ENCODE measurements at places on chromosomes 5 and 9. TPM values are rescaled to one million over a fixed set of nuclear protein-coding genes. Genes with fewer than 3 reads are reported as not detected.

DNA sequence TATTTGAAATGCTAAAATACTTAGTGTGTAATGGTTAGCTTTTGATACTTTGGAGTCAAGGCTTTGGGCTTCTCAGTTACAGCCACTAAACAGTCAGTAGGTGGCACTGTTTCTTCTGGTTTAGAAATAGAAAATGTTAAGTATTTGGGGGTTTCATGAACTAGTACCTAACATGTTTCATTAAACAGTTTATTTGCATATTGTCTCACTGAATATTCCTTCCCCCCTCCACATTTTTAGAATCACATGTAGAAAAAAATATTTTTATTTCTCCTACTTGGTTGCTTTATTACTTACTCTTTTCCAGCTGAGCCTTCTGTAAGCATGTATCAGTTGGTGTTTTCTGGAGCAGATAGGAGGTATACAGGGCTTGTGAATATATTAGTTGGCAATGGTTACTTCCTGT lies 48.0 kb downstream of the IPO11 start:
- no peak for DNase-seq
- H3K4me3 ChIP-seq, result no peak overlapping the region
- H3K27ac ChIP-seq, result no peak overlapping the region
- no peaks in the 10 kb centered on the region for H3K27me3 ChIP-seq

GRCh38 chr5:1883925-1884677 lies 1.4 kb upstream of the IRX4 start:
- no peak overlapping the region for H3K27ac ChIP-seq
- peak; percentile 59 for DNase-seq
- H3K27me3 ChIP-seq, result no peaks in the 10 kb centered on the region
- H3K4me1 ChIP-seq, result no peaks in the 10 kb centered on the region
- no peak overlapping the region for H3K4me3 ChIP-seq
- H3K36me3 ChIP-seq, result no peaks in the 10 kb centered on the region

DNA sequence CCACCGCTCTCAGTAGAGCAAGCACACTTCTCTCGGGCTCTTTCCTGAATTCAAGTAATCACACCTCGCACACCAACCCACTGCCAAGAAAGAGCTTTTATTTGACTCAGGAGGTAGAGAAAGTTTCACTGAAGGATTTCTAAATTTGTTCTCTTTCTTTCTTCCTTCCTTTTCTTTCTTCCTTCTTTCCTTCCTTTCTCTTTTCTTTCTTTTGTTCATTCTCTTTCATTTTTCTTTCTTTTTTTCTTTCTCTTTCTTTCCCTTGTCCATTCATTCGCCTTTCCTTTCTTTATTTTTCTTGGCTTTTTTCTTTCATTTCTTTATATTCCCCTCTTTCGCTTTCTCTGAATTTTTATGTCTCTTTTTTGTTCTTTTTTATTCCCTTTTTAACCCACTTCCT lies 300.1 kb downstream of the ENC1 start:
- no peak overlapping the region for H3K27ac ChIP-seq
- DNase-seq, result no peak
- no peak overlapping the region for H3K4me3 ChIP-seq
- H3K36me3 ChIP-seq, result no peaks in the 10 kb centered on the region

GRCh38 chr9:93057042-93057702 lies 1.3 kb upstream of the SUSD3 start:
- H3K36me3 ChIP-seq, result no peaks in the 10 kb centered on the region
- peaks cover 3% of the 10 kb centered on the region for H3K4me1 ChIP-seq
- no peak for DNase-seq

DNA sequence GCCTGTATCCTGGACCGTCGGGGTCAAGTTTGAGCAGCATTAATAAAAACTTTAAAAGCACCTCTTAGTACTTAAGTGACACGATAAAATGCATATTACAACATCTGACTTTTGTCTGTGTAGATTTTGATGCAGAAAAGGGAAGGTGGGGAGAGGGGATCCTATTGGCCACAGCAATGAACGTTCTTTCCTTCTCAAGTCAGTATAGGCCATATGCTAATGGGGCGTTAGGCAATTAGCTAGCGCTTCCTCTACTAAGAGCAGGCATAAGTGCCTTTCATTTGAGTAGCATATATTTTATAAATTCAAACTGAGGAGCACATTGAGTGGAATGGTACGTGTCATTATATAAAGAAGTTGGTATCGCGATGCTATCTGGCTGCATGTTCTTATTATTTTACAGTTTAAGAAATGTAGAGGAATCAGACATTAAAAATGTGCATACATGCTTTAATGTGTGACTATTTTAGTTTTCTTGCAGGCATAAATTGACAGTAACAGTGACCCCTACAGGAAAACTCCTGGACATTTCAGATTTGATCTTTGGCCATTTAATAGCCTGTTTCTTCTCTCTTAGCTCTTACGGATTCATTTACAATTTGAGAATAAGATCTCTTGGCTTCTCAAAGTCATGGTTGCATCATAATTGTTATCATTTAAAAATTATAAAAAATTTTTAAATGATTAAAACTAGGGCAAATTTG lies 1.1 kb upstream of the GNA14 start:
- no peaks in the 10 kb centered on the region for H3K27me3 ChIP-seq
- H3K27ac ChIP-seq, result no peak overlapping the region
- H3K4me1 ChIP-seq, result no peaks in the 10 kb centered on the region

- DNase-seq, result no peak
- H3K36me3 ChIP-seq, result no peaks in the 10 kb centered on the region
- no peaks in the 10 kb centered on the region for H3K4me1 ChIP-seq
- H3K27me3 ChIP-seq, result no peaks in the 10 kb centered on the region
- no peak overlapping the region for H3K4me3 ChIP-seq
- no peak overlapping the region for H3K27ac ChIP-seq
Observed at GRCh38 chr5:107290780-107291398, 379.8 kb downstream of the EFNA5 start.

DNA sequence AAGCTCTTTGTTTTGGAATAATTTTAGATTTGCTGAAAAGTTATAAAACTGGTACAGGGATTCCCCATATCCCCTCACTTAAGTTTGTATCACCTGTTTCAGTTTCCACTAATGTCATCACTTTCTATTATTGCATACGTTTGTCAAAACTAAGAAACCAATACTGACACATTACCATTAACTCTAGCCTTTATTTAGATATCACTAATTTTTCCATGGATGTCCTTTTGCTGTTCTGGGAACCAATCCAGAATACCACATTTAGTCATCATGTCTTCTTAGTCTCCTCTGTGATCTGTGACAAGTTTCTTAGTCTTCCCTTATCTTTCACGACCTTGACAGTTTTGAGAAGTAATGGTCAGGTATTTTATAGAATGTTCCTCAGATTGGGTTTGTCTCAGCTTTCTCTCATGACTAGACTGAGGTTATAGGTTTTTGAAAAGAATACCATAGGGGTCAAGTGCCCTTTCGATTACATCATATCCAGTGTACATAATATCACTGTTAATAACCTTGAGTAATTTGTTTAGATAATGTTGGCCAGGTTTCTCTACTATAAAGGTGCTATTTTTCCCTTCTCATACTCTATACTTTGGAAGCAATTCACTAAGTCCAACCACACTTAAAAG lies 51.9 kb upstream of the NMUR2 start:
- H3K27me3 ChIP-seq, result no peaks in the 10 kb centered on the region
- no peak for DNase-seq
- H3K27ac ChIP-seq, result no peak overlapping the region
- H3K4me1 ChIP-seq, result no peaks in the 10 kb centered on the region
- no peak overlapping the region for H3K4me3 ChIP-seq
- H3K36me3 ChIP-seq, result no peaks in the 10 kb centered on the region

DNA sequence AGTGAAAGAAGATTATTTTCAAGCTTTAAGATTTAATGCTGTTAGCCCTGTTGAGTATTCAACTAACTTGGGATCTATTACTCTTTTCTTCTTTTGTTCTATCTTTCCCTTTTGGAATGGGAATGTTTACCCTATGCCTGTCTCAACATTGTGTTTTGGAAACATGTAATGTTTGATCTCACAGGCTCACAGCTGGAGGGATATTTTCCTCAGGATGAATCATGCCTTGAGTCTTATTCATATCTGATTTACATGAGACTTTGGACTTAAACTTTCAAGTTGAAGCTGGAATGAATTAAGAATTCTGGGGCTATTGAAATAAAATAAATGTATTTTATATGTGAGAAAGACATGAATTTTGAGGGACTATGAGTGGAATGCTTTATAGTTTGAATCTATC lies 607.8 kb upstream of the PTGER4 start:
- H3K4me1 ChIP-seq, result no peaks in the 10 kb centered on the region
- no peak for DNase-seq
- no peak overlapping the region for H3K4me3 ChIP-seq

DNA sequence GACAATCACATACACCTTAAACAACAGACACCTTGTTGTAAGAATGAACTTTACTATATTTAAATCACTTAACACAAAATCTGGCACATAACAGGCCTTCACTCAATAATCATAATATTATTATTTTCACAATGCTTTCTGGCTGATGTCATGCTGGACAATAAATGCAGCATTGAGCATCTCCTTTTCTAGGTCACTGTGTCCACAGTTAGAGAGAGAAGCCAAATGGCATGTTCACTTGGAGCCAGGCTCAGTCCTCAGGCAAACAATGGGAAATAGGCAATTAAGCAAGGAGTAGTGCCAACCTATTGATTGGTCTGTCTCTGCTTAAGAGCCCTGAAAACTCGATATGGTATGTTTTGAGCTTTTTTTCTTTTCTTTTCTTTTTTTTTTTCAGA lies 50.6 kb upstream of the KLF4 start:
- H3K4me3 ChIP-seq, result no peak overlapping the region
- no peak for DNase-seq
- H3K27me3 ChIP-seq, result no peaks in the 10 kb centered on the region
- no peak overlapping the region for H3K27ac ChIP-seq
- no peaks in the 10 kb centered on the region for H3K36me3 ChIP-seq
- no peaks in the 10 kb centered on the region for H3K4me1 ChIP-seq

DNA sequence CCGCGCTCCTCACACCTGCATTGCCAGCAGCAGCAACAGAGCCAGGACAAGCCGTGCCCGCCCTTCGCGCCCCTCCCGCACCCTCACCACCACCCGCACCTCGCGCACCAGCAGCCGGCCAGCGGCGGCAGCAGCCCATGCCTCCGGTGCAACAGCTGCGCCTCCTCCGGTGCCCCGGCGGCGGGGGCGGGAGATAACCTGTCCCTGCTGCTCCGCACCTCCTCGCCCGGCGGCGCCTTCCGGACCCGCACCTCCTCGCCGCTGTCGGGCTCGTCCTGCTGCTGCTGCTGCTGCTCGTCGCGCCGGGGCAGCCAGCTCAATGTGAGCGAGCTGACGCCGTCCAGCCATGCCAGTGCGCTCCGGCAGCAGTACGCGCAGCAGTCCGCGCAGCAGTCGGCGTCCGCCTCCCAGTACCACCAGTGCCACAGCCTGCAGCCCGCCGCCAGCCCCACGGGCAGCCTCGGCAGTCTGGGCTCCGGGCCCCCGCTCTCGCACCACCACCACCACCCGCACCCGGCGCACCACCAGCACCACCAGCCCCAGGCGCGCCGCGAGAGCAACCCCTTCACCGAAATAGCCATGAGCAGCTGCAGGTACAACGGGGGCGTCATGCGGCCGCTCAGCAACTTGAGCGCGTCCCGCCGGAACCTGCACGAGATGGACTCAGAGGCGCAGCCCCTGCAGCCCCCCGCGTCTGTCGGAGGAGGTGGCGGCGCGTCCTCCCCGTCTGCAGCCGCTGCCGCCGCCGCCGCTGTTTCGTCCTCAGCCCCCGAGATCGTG lies 517 bp downstream of the KCNN2 start:
- no peak overlapping the region for H3K27ac ChIP-seq
- peak overlapping the region; percentile 5 for H3K4me3 ChIP-seq
- H3K36me3 ChIP-seq, result no peaks in the 10 kb centered on the region
- no peaks in the 10 kb centered on the region for H3K4me1 ChIP-seq
- peak; percentile 38 for DNase-seq
- no peaks in the 10 kb centered on the region for H3K27me3 ChIP-seq

DNA sequence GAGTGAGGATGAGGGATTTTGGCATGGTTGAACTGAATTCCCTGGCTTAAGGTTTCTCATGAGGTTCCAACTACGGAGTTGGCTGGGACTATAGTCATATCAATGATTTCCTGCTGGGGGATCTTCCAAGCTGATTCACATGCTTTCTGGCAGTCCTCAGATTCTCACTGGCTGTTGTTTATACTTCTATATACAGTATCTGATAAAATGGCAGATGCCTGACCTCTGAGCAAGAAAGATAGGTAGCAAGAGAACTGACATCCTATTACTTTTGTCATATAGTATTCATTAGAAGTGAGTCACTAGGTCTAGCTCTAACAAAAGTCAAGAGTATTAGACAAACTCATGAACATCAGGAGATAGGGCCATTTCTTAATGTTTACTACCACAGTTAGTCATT lies 440.9 kb upstream of the EDIL3 start:
- H3K4me3 ChIP-seq, result no peak overlapping the region
- no peaks in the 10 kb centered on the region for H3K36me3 ChIP-seq
- no peaks in the 10 kb centered on the region for H3K27me3 ChIP-seq
- H3K4me1 ChIP-seq, result no peaks in the 10 kb centered on the region
- DNase-seq, result no peak
- no peak overlapping the region for H3K27ac ChIP-seq

GRCh38 chr9:93155716-93156474 lies 21.8 kb upstream of the NINJ1 start:
- H3K4me1 ChIP-seq, result no peaks in the 10 kb centered on the region
- H3K4me3 ChIP-seq, result no peak overlapping the region
- no peak overlapping the region for H3K27ac ChIP-seq
- no peak for DNase-seq

- no peaks in the 10 kb centered on the region for H3K36me3 ChIP-seq
- no peak overlapping the region for H3K4me3 ChIP-seq
- H3K27ac ChIP-seq, result no peak overlapping the region
- H3K4me1 ChIP-seq, result no peaks in the 10 kb centered on the region
Observed at GRCh38 chr5:150164211-150164980, 2.2 kb upstream of the CDX1 start.

GRCh38 chr5:75235711-75236110 lies 967 bp downstream of the ANKRD31 start:
- no peaks in the 10 kb centered on the region for H3K4me1 ChIP-seq
- no peaks in the 10 kb centered on the region for H3K36me3 ChIP-seq
- no peak for DNase-seq

DNA sequence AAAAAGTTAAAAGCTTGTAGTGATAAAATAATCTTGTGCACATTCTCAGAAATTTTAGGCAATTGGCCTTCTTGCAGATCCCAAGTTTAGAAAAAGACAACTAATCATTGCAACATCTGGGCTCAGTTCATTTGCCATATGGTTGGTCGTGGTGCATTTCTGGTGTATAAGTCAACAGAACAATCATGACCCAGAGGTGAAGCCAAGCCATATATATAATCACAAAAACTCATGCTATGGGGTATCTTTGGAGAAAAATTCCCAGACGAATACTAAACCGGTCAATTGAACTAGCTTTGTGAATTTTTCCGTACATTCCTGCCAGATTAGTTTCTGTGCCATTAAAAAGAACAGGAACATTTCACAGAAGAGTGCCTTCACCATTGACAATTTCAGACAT lies 50.3 kb downstream of the FYB1 start:
- no peaks in the 10 kb centered on the region for H3K27me3 ChIP-seq
- H3K4me1 ChIP-seq, result no peaks in the 10 kb centered on the region
- no peak for DNase-seq

The RAB14 gene
- total RNA-seq, result 48.3 TPM

The ZFP37 gene
- 4.5 TPM for total RNA-seq

The PHPT1 gene
- total RNA-seq, result 65.6 TPM

The CDH9 gene
- not detected for total RNA-seq

The CSF2 gene
- total RNA-seq, result not detected
